ENCODE measurements at places on chromosomes 3 and 15. TPM values are rescaled to one million over a fixed set of nuclear protein-coding genes. Genes with fewer than 3 reads are reported as not detected.

TOPAZ1 gene
- not detected for polyA plus RNA-seq

SMCO1 gene
- not detected for polyA plus RNA-seq

ITIH1 gene
- not detected for polyA plus RNA-seq

ATP10A gene
- polyA plus RNA-seq, result not detected

GP5 gene
- polyA plus RNA-seq, result not detected

SCN11A gene
- polyA plus RNA-seq, result not detected

THAP10 gene
- 2.5 TPM for polyA plus RNA-seq

PRKCD gene
- polyA plus RNA-seq, result 60.1 TPM

TTLL13 gene
- polyA plus RNA-seq, result 0.02 TPM

PPP1R14D gene
- not detected for polyA plus RNA-seq

APH1B gene
- 4.9 TPM for polyA plus RNA-seq

BMF gene
- 0.22 TPM for polyA plus RNA-seq

ZMYND10 gene
- 0.33 TPM for polyA plus RNA-seq

ROBO2 gene
- not detected for polyA plus RNA-seq

CYP1A1 gene
- 2.2 TPM for polyA plus RNA-seq

IL17RB gene
- polyA plus RNA-seq, result 0.18 TPM

CCDC32 gene
- 13.2 TPM for polyA plus RNA-seq

TGM5 gene
- not detected for polyA plus RNA-seq

UBL7 gene
- 42.9 TPM for polyA plus RNA-seq

ASB7 gene
- polyA plus RNA-seq, result 10.0 TPM

CSPG5 gene
- 0.19 TPM for polyA plus RNA-seq

SV2B gene
- polyA plus RNA-seq, result not detected

KIF7 gene
- polyA plus RNA-seq, result 1.5 TPM

CCR4 gene
- not detected for polyA plus RNA-seq

GREM1 gene
- polyA plus RNA-seq, result 0.03 TPM

FANCD2OS gene
- polyA plus RNA-seq, result not detected

NR1I2 gene
- not detected for polyA plus RNA-seq

ARL6 gene
- 3.7 TPM for polyA plus RNA-seq

SLC24A5 gene
- polyA plus RNA-seq, result not detected

TERC gene
- not detected for polyA plus RNA-seq

POPDC2 gene
- 0.12 TPM for polyA plus RNA-seq

TUSC7 gene
- polyA plus RNA-seq, result not detected

SOX14 gene
- polyA plus RNA-seq, result not detected

SERPINI2 gene
- not detected for polyA plus RNA-seq

ZNF80 gene
- polyA plus RNA-seq, result not detected

DUOX2 gene
- 0.06 TPM for polyA plus RNA-seq

ACVR2B gene
- 1.9 TPM for polyA plus RNA-seq

GCNT3 gene
- 0.18 TPM for polyA plus RNA-seq

INO80 gene
- polyA plus RNA-seq, result 4.0 TPM

CCNB2 gene
- 67.7 TPM for polyA plus RNA-seq

TLR9 gene
- polyA plus RNA-seq, result not detected

REC114 gene
- polyA plus RNA-seq, result not detected

CIDEC gene
- 0.06 TPM for polyA plus RNA-seq

Measured in mammary epithelial cell (primary cell).